ENCODE measurements at places on chromosomes 7 and 10.

- no peaks in the 10 kb centered on the region for H3K36me3 ChIP-seq
- no peaks in the 10 kb centered on the region for H3K4me1 ChIP-seq
- no peaks in the 10 kb centered on the region for H3K27me3 ChIP-seq
- H3K4me3 ChIP-seq: no peak overlapping the region
Measured at GRCh38 chr7:91915401-91916050, 25.1 kb upstream of the AKAP9 start.

DNA sequence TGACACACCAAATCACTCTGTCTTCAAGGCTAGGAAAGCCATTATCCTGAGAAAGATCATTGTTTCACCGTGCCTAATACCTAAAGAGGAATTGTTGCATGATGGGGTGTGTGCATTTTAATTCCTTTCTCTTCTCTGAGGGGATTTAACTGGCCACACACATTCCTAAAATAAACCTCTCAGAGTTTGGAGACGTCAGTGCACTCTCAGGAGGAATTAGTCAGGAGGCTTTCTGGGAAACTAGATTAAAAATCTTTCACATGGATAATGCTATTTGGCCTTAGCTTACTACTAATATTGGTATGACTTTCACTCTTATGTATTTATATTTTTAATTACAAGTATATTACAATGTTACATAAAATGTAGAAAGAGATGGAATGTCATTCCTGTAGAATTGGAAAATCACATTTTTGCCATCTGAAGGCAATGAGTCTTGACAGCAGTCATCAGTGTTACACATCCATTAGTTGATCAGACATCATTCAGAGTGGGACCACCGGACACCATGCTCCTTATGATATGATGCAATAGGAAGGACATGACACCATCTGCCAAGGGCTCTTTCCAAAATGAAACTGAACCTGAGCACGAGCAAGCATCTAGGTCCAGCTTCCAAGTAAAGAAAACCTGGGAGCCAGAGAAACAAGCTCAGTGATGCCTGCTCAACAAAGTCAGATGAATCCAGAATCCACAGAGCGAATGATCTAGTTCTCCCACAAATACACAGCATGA, 43.1 kb upstream of the TMEM273 start:
- H3K4me3 ChIP-seq: no peak overlapping the region
- H3K4me1 ChIP-seq: no peaks in the 10 kb centered on the region
- H3K27ac ChIP-seq: no peak overlapping the region
- H3K27me3 ChIP-seq: no peaks in the 10 kb centered on the region
- no peak for DNase-seq

DNA sequence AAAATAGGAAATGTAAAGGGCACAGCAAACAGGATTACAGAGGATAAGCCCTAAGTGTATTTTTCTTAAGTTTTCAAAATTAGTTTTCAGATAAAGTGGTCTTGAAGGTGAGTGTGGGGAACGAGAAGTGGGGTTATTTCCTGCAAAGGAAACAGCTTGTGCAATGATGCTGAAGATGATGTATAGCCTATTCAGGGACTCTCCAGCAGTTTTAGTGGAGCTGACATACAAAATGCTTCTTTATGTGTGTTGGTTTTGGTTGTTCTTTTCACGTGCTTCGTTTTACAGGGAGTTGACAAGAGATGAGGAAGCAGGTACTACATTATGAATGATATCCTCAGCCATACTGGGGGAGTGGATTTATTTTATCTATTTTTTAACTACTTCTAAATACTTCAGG, 20.5 kb downstream of the CASD1 start:
- no peak overlapping the region for H3K4me3 ChIP-seq
- H3K36me3 ChIP-seq: peaks cover 4% of the 10 kb centered on the region
- H3K4me1 ChIP-seq: no peaks in the 10 kb centered on the region

GRCh38 chr10:99432047-99432446, 1.6 kb upstream of the GOT1 start:
- no peaks in the 10 kb centered on the region for H3K36me3 ChIP-seq
- DNase-seq: no peak
- H3K27ac ChIP-seq: no peak overlapping the region

DNA sequence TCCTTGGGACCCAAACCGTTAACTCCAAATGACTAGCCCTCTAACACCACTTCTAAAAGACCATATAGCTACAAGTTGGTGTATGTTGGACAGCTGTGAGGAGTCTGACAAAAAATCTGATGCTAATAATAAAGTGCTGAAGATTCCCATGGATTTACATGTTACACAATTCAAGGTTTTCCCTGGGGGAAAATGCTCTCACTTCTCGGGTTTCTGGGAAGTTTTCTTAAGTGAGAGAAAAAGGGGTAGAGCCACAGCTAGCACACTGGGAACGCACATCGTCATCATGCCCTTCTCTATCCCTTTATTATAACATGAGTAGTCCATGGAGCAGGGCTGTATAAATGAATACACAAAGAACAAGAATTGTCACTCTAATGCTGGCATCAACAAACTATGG, 162.1 kb downstream of the CHCHD3 start:
- no peaks in the 10 kb centered on the region for H3K36me3 ChIP-seq
- no peaks in the 10 kb centered on the region for H3K4me1 ChIP-seq
- H3K4me3 ChIP-seq: no peak overlapping the region

DNA sequence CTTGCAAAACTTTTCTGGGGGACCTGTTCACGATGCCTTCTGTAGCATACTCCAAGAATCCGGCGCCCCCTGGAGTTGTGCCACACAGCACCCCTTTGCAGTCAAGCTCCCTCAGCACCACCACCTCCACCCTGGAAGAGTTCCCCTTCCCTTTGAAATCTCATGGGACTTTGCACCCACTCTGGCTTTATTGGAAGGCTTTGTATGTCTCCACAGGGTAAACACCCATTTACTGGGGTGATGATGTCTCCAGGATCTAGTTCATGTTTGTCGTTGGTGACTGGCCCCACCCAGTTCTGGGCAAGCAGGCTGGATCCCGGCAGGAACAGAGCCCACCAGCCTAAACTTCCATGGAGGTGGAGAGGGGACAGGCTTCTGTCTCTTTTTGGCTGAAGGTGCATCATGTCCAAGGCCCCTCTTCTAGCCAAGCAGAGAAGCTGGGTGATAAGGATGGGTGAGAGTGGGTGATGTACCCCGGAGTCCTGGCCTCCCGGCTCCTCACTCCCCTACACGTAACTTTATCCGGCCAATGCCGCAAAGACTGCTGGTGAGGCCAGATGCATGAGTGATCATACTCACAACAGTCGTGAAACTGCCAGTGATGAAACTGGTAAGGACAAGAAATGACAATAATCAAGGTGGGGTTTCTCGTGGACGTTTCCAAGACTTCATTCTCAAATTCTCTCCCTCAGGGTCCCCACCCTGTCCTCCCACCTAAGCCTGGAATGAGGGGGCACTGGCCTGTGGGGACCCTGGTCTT, 695 bp upstream of the CLDN4 start:
- peaks cover 4% of the 10 kb centered on the region for H3K27me3 ChIP-seq
- H3K4me3 ChIP-seq: no peak overlapping the region
- peak overlapping the region; percentile 42 for H3K27ac ChIP-seq

DNA sequence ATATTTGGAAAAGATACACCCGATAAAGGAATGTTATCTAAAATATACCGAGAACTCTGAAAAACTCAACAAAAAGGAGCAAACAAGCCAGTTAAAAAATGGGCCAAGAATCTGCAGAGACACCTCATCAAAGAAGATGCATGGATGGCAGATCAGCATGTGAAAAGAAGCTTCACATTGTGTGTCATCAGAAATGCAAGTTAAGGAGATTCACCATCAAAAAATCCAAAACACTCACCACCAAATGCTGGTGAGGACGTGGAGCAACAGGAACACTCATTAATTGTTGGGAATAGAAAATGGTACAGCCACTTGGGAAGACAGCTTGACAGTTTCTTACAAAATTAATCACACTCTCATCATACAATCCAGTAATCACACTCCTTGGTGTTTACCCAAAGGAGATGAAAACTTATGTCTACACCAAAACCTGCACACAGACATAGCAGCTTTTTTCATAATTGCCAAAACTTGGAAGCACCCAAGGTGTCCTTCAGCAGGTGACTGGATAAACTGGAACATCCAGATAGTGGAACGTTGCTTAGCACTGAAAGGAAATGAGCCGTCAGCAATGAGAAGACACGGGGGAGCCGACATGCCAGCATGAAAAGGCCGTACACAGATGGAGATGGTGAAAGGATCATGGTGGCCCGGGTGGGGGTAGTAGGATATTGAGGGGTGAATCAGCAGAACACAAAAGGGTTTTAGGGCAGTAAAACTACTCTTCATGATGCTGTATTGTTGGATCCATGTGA, 27.9 kb upstream of the PWWP2B start:
- H3K36me3 ChIP-seq: no peaks in the 10 kb centered on the region
- DNase-seq: no peak
- no peaks in the 10 kb centered on the region for H3K4me1 ChIP-seq
- no peak overlapping the region for H3K4me3 ChIP-seq

- H3K27me3 ChIP-seq: no peaks in the 10 kb centered on the region
- H3K36me3 ChIP-seq: peaks cover 4% of the 10 kb centered on the region
- no peak overlapping the region for H3K4me3 ChIP-seq
Measured at GRCh38 chr7:121505540-121506182, 109.6 kb upstream of the FAM3C start.

DNA sequence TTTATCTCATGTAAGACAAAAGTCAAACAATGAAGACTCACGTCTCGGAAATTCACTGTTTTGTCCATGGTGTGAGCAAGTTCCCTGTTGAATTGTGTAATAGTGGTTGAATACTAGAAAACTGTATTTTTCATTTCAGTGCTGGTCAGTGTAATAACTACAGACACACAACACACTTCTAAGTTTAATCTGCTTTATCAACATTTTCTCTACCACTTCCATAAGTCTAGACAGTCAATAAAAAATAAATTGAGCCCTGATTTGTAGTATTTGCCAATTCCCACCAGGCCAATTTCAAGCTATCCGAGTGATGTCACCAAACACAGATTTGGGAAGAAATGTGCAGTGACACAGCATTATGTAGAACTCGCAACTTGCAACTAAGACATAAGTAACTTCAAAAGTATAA, 81.9 kb downstream of the GPR141 start:
- no peaks in the 10 kb centered on the region for H3K4me1 ChIP-seq
- no peak for DNase-seq
- H3K27ac ChIP-seq: no peak overlapping the region
- no peak overlapping the region for H3K4me3 ChIP-seq

DNA sequence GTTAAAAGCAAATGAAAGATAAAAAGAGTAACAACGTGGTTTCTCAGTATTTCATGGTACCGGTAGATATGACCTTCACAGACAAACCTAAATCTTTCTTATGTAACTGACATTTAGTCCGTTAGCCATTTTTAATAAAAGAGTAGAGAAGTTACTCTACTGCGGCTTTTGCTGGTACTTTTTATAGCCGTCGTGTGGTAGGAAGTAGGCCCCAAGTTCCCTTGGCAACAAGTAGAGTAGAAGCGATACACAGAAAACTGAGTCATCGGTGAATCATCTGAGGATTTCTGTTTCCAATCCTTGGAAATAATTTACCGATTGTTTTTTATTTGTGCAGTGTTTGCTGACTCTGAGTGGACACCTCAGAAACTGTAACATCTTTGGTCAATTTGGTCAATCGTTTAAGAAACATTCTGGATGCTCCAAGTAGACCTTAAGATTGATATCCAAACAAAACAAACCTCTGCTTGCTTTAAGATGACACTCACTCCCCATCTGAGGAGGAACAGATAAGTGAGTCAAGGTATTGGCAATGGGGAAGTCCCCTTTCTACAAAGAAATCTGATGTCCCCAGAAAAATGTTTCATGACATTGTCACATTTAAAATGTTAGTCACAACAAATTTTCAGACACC, 63.9 kb upstream of the AHR start:
- H3K27ac ChIP-seq: no peak overlapping the region
- H3K4me3 ChIP-seq: no peak overlapping the region
- H3K36me3 ChIP-seq: no peaks in the 10 kb centered on the region
- H3K4me1 ChIP-seq: no peaks in the 10 kb centered on the region

- no peak overlapping the region for H3K27ac ChIP-seq
- no peaks in the 10 kb centered on the region for H3K36me3 ChIP-seq
- H3K4me1 ChIP-seq: no peaks in the 10 kb centered on the region
- H3K4me3 ChIP-seq: no peak overlapping the region
- DNase-seq: no peak
Measured at GRCh38 chr10:79023240-79024162, 45.3 kb upstream of the ZMIZ1 start.

DNA sequence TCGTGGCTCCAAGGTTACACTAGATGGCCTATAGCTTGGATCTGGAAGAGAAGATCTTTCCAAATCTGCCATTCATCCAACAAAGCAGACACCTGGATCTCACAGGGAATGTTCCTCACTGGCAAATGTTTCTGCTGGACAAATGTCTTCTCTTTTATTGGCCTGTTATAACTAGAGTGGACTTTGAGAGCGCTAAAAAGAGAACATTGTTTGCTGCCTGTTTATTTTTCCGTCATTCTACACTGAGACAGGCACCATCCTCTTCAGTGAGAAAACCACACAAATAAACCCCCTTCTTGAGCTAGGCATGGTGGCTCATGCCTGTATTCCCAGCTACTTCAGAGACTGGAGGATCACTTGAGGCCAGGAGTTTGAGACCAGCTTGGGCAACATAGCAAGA, 206.9 kb downstream of the CREB5 start:
- H3K27ac ChIP-seq: no peak overlapping the region
- H3K36me3 ChIP-seq: no peaks in the 10 kb centered on the region
- no peak for DNase-seq
- H3K4me3 ChIP-seq: no peak overlapping the region
- H3K27me3 ChIP-seq: no peaks in the 10 kb centered on the region

- peaks cover 13% of the 10 kb centered on the region for H3K4me1 ChIP-seq
- H3K27me3 ChIP-seq: peaks cover 8% of the 10 kb centered on the region
- no peaks in the 10 kb centered on the region for H3K36me3 ChIP-seq
- no peak for DNase-seq
- no peak overlapping the region for H3K27ac ChIP-seq
Measured at GRCh38 chr7:138982204-138982623, 1.0 kb upstream of the KIAA1549 start.

DNA sequence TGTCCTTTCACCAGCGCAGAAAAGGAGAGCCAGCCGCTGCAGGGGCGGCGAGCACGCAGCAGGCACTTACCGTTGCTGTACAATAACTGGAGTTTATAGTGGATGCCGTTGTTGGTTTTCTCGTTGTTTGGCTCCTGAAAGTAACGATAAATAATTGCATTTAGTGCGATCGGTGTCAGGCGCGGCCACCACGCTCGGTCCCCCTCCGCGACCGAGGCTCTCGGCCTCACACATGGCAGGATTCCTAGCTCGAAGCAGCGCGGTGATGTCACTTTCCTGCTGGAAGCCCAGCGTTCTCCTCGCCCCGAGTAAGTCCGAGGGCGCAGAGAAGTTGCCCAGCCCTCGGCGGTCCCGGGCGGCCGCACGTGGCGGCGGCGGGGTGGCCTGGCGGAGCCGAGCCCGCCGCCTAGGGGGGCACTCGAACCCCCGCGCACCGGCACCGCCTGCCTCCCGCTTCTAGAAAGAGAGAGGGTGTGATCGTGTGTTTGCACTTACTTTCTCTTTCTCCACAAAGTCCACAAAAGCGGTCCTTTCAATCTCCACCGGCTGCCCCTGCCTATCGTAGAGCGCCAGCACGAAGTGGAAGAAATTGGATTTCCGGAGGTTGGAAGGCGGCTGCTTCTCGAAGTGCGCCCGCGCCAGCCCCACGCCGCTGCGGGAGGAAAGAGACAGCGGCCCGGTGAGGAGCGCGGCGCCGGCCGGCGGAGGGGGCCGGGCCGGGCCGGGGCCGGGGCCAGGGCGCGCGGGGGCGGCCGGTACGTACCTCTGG, 1.0 kb downstream of the EBF3 start:
- DNase-seq: peak; percentile 65
- H3K4me3 ChIP-seq: peak overlapping the region; percentile 61
- no peak overlapping the region for H3K27ac ChIP-seq

- peaks cover 54% of the 10 kb centered on the region for H3K36me3 ChIP-seq
- H3K4me1 ChIP-seq: no peaks in the 10 kb centered on the region
- no peak for DNase-seq
- no peaks in the 10 kb centered on the region for H3K27me3 ChIP-seq
- no peak overlapping the region for H3K27ac ChIP-seq
Measured at GRCh38 chr10:1006573-1006972, 18.3 kb downstream of the GTPBP4 start.
